ENCODE measurements at places on chromosomes 5 and 9.

DNA sequence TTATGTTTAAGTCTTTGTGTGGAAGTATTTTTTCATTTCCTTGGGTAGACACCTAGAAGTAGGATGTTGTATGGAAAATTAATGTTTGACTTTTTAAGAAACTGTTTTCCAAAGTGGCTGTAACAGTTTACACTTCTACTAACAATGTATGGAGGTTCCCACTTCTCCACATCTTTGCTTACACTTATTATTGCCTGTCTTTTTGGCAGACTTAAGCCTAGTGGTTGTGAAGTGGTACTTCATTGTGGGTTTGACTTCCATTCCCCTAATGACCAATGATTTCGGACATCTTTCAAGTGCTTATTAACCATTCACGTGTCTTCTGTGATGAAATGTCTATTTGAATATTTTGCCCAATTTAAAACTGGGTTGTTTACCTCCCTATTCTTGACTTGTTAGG, 91.5 kb upstream of the CDKN2B start:
- DNase-seq, result no peak

GRCh38 chr9:128102861-128103588, 24.5 kb downstream of the PTGES2 start:
- DNase-seq, result no peak

- no peak for DNase-seq
Observed at GRCh38 chr9:71966601-71967000, 55.2 kb downstream of the C9orf85 start.

GRCh38 chr9:134355561-134356279, 29.5 kb downstream of the RXRA start:
- no peak for DNase-seq

DNA sequence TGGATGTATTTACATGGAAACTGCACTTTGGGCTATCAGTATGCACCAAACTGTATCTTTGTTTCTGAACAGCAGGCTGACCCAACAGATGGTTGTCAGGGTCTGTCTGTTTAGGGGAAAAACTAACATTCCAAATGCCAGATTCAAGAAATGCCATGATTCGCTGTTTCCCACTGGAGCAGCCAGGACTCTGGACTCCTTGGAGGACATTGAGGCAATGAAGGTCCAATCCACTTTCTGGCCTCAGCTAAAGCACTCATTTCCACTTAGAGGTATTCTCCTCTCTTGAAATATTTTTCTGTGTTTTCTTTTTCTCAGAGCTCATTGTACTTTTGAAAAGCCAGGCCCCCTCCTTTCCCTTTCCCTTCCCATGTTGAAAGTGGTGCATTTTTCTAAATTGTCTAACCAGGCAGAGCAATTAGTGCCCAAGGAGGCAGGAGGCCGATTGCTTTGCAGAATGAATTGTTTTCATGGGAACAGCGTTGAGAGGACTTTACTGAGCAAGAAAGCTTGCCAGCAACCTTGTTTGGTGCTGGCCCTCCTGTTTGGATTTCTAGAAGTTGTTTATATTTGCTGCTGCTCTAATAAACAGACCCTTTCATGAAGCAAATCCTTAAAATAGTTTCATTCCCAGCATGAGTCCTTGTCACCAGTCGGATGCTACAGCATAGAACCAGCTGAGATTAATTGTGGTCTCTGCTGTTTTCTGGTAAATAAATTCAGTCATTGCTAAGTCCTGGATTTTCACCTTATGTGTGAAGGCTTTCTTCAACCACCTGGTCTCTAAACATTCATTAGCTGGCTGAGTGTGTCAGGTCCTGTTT, 132.8 kb upstream of the TAF11L2 start:
- DNase-seq, result no peak

DNA sequence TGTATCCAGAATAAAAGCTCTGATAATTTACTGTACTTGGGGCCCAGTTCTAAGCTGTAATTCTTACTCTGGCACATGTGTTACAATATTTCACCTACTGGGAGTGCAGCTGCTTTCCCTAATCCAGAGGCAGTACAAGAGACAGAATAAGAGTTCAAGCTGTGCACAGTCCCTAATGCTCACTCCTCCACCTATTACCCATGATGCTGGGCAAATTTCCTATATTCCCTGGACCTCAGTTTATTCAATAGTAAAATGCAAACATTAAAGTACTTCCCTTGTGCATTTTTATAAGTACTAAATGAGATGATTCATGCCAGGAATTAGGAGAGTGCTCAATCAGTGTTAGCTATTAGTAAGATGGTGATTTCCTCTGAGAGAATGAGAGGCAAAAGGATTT, 28.0 kb upstream of the TAF11L2 start:
- no peak for DNase-seq

DNA sequence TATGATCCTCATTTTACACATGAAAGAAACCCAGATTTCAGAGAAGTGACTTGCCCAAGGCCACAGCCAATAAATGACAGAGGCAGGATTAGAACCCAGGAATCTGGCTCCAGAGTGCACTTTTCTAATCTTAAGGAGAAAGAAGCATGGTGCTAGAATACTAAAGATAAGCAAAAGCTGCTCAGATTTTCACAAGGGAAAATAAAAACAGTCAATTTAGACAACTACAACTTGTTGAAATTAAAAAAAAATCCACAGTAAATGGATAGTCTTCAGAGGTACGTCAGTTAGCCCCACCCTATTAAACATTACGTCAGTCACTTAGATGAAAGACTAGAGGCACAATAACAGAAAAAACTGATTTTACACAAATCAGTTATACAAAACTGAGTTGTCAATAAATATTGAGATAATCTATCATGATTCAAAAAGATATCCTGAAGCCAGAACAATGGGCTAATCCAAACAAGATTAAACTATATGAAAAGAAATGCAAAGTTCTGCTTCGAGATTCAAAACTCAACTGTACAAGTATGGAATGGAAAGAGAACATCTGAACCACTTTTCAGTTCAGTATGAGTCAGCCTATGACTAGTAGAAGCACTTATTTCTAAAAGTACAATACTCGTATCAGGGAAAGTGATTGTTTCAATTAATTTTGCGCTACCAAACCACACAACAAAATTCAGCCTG, 9.3 kb downstream of the TMEM245 start:
- DNase-seq, result no peak

DNA sequence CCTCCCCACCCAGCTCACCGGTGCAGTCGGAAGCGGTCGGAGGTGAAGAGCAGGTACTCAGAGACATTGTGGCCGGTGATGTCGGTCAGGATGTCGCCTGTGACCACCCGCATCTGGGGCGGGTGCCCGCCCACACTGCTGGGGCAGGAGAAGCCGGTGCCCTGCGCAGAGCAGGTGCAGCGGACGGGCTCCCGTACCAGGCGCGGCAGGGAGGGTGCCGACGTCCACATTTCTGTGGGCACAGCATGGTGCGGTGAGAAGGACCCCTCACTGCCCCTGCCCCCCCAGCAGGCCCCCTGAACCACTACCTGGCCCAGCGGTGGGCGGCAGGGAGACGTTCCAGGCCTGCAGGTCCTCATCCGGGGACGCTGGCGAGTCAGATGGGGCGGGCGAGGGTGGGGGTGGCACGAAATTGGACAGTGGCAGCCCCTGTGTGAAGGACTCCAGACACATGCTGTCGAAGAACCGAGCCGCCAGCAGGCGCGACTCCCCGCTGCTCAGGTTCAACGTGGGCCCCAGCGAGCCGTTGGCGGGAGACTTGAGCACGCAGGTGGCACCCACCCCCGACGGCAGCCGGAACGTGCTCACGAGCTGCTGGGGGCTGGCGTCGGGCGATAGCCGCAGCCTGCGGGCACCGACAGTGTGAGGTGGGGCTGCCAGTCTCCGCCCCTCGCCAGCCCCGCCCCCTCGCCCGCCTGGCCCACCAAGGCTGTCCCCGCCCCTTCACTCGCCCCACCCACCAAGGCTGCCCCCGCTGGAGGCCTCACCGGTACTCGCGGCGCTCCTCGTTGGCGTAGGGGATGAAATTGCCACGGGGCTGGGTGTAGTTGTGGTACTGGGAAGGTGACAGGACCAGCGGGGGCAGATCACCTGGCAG, 15.1 kb downstream of the ABCA2 start:
- no peak for DNase-seq

- no peak for DNase-seq
Observed at GRCh38 chr5:81525690-81526089, 131.8 kb upstream of the ACOT12 start.

DNA sequence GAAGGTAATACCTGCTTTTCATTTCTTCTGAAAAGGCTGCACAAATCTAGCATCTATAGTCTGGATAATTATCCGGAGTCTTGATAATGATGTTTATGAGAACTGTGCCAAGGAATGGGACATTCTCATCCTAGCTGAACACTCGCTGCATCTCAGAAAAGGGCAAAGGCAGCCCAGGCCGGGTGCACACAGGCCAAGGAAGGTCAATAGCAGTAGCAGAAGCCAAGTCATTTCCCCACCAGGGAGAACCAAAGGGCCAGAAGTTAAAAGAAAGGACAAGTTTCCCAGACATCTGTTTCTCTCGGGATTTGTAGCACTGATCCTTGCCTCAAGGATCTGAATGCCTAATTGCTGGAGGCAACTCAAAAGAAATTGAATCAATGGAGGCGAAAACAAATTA, 66.1 kb upstream of the ANKRD55 start:
- no peak for DNase-seq

DNA sequence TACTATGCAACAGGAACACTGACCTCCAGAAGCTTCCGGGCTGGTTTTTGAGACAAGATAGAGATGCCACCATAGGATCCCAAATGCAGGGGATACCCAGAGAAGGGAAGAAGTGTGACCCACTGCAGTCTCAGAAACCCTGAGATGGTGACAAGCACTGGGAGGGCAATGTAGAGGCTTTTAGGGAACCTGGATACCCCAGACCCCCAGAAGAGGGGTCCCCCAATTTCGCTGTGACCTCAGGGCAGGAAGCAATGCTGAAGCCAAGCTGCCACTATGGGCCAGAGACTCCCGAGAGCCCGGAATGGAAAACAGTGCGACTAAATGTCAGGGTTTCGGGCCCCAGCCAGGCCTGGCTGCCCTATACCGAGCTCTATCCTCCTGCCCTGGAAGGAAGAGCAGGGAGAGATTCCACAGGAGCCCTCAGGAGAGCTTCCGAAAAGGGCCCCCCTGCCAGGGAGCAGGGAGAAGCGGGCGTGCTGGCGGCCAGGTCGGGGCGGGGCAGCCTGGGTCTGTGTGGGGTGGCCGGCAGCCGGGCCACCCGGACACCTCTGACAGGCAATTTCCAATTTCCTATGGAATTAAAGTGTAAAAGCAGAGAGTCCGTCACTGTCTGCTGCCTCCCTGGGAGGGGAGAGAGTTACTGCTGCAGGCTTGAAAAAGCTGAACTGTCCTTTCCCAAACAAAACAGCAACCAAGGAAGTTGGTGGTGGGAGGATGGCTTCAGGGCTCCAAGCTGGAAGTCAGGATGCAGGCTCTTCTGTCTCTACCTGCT, 154.2 kb downstream of the FGF18 start:
- DNase-seq, result no peak

DNA sequence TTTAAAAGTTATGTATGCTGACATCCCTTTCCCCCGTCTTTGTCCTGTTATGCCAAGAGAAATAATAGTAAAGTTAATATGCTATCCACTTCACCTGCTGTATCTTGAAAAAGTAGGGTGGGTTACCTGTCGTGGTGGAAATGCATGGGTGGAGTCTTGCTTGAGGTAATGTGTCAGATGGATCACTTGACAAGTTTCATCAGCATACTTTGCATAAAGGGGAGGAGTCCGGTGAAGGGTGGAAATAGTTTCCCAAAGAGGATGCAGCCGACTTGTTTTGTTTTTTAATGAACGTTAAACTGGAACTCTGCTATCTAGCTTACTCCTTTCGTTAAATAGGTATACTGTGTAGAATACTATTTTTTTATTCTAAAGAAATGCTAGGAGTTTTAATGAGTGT, 9.0 kb upstream of the DMRT3 start:
- DNase-seq, result no peak

- no peak for DNase-seq
Observed at GRCh38 chr9:127642082-127642740, 30.1 kb downstream of the STXBP1 start.

DNA sequence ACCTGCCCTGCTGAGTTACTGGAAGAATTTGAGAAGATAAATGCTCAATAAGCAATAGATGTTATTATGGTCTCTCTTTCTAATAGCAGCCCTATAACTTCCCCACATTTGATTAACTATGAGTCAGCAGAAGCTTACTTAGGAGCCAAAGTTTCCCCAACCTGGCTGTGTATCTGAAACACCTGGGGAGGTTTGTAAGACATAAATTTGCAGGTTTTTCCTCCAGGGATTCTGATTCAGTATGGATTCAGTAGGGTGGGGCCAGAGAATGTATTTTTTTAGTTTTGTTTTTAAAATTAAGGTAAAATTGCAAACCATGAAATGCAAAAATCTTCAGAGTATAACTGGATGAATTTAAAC, 44.9 kb upstream of the GNPDA1 start:
- DNase-seq, result no peak

- DNase-seq, result no peak
Observed at GRCh38 chr5:74493411-74493810, 147.1 kb downstream of the ENC1 start.

GRCh38 chr9:113476511-113476916, 13.0 kb downstream of the RGS3 start:
- DNase-seq, result no peak

GRCh38 chr5:123047706-123048105, 11.2 kb upstream of the PPIC start:
- DNase-seq, result no peak

DNA sequence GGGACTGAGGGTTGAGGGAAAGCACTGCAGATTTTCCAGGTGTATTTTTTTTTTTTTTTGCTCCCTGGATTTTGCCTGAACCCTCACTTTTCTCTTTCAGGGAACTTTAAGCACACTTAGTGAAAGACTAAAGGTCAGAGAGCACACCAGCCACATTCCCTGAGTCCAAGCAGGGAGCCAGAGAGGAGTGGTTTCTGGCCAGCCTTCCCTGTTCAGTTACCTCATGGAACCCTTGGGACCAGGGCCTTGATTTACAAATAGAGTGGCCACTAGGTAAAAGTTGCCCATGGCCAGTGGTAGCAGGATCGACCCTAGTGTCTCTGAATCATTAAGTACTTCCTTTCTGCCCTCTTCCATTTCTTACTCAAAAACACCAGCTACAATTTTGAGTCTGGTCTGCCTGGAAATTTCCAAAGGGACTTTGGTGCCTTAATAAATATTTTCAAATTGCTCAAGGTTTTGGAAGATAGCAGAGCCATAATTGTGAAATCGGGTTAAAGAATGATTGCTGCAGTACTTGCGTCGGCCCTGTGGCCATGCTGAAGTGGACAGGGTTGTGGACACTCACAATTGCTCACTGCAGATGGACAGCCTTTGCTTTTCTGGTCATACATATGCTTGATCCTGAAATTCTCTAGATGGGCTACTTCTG, 14.5 kb downstream of the PALM2AKAP2 start:
- DNase-seq, result no peak

All from SK-N-DZ (cell line).